ENCODE measurements at places on chromosomes 1 and 21. TPM values are rescaled to one million over a fixed set of nuclear protein-coding genes. Genes with fewer than 3 reads are reported as not detected.

The KCNK2 gene
- 0.08 TPM for total RNA-seq

The CDKN2C gene
- 2.2 TPM for total RNA-seq

GRCh38 chr1:29331729-29332128 is 95.4 kb downstream of the PTPRU start:
- DNase-seq = no peak

- no peak for DNase-seq
Measured at GRCh38 chr1:42735477-42736105, 4.4 kb downstream of the CLDN19 start.

The TRIM67 gene
- 0.03 TPM for total RNA-seq

The PTCH2 gene
- total RNA-seq = 0.45 TPM

The C1orf94 gene
- total RNA-seq = not detected

GRCh38 chr1:162725301-162725837 is 65.1 kb upstream of the HSD17B7 start:
- DNase-seq = no peak

DNA sequence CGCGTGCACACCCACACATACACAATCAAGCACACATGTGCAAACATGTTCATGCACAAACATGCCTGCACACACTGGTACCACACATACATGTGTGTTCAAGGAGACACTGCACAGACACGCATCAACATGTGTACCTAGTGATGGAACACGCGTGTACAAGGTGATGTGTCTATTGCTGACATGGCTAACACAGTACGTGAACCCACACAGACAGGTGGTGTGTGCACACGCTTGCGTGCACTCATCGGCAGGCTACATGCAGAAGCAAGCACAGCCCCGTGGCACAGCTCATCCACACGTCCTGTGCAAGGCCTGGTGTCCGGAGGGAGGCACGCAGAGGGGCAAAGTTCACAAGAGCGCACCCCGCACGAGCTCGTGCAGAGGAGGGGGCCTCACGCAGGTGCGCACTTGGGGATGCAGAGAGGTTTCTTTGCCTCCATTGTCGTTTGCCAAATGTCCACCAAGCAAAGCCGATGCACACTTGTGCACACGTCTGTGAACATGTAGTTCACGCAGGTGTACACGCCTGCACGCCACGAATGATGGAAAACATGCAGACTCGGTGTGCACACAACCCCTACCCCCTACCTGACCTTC is 969 bp downstream of the ACAP3 start:
- DNase-seq = no peak

DNA sequence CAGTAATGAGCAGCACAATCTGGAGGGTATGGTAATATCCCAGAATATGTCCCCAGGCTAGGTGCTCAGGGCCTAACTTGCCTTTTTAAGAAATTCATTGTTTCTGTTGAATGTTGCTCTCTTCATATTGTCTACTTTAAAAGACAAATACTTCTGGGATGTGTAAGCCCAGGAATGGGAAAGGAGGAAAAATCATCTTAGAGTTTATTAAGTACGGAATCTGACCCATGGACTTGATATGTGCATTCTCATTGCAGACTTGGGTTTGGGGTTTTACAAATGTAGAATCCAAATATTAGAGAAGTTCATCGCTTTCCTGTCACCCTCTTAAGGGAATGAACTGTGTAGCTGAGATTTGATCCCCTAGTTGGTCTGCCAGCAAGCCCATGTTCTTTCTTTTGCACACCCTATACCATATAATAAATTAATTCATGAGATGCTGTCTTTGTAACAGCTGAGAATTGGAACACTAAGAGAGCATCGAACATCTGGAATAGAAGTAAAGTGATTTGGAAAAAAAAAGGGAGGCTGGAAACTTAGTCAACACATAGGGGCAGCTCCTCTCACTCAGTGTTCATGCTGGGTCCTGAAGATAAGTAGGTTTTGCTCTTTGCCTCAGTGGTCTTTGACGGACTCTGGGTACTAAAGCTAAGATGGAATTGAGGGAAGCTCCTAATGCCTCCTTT is 235.8 kb upstream of the C1orf105 start:
- DNase-seq = no peak

GRCh38 chr1:56357927-56358690 is 221.3 kb downstream of the PLPP3 start:
- no peak for DNase-seq

- no peak for DNase-seq
Measured at GRCh38 chr1:60809204-60809980, 273.0 kb upstream of the NFIA start.

- DNase-seq = no peak
Measured at GRCh38 chr1:108053270-108054013, 88.5 kb upstream of the VAV3 start.

DNA sequence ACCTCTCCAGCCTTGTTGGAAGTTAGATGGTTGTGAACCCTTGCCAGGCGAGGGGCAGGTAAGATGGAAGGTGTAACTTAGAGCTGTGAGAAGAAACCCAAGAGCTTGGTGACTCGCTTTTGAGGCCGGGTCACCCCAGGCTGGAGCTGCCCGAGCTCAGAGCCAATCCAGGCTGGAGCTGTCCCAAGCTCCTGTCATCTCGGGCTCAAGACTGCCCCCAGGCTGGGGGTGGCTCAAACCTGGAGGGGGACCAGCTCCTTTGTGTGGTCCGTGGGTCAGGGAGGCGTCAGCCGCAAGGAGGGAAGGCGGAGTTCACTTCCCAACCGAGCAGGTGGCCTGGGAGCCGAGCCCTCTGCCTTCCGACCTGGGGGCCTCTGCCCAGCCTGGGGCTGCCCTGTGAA is 2.0 kb downstream of the HUNK start:
- no peak for DNase-seq

GRCh38 chr1:205481629-205482151 is 22.8 kb upstream of the CDK18 start:
- DNase-seq = no peak

The RGS16 gene
- total RNA-seq = 0.15 TPM

Data from left lobe of liver (tissue), 2 donors.